ENCODE measurements at places on chromosomes 2 and 18.

- no peak for DNase-seq
Measured at GRCh38 chr2:14907014-14907612, 274.6 kb downstream of the LRATD1 start.

DNA sequence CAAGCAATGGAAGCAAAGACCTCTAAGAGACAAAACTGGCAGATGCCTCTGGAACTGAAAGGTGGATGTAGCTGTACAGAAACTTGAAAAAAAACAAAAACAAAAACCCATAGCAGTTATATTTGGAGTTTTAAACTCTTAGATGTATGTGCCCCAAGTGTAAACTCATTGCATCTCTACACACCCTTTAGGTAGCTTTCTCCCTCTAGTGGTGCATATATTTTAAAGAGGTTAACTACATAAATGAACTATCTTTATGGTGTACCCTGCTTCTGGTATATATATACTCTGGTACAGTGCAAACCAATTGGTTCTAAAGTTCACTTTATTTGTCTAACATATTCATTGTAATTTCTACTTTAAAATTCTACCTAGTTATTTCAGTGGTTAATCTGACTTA lies 518.2 kb downstream of the NRXN1 start:
- DNase-seq = no peak

DNA sequence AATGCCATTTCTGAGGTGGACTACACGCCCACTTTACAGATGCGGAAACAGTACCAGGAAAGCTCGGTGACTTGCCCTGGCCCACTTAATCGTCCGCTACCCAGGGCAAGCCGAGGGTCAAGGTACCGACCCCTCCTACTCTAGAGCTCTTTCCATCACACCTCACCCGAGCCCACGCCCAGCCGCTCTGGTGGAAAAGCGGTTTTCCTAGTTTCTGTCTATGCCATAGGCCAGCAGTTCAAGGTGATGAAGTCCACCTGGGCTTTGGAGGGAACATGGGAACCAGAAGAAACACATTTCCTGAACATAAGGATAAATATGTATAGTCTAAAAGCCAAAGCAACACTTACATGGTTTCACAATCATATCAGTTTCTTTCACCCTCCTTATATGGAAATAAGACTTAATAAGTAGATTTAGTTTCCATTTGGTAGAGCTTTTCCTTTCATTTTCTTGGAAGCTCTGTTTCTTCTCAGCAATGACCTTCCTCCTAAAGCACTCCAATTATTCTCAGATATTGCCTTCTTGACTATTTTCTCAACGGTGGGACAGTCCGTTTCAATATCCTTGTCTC lies 567 bp downstream of the VWA3B start:
- DNase-seq = no peak

DNA sequence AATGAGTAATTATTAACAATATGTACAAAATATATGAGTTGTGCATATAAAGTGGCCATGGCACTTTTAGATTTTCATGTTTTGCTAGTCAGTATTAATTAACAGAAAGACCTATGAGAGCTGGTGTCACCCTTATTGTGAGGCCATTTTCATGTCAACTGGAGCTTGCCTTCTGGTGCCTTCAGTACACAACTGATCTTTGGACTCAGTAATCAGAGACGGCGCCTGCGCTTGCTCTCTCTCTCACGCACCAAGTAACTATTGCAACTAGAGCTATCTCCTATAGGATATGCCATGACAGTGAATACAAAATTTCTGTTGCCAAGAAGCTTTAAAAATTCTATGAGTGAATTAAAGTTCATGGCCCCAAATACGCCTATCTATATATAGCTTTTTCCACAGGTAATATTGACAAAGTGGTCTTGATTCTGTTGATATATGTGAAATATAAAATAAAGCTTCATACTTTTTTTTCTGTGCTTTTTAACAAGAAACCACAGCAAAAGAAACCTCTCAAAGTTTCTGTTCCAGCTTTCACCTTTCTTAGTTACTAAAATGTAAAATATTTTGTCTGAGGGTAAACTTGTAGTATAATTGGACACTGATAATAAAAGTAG lies 2.9 kb downstream of the SERTAD2 start:
- DNase-seq = no peak

- DNase-seq = no peak
Measured at GRCh38 chr2:188028739-188029138, 262.9 kb upstream of the GULP1 start.

GRCh38 chr2:105087273-105087672 lies 49.4 kb downstream of the MRPS9 start:
- no peak for DNase-seq

- DNase-seq = no peak
Measured at GRCh38 chr18:78459668-78460067, 520.0 kb upstream of the SALL3 start.

- DNase-seq = no peak
Measured at GRCh38 chr2:19865151-19865550, 36.6 kb downstream of the TTC32 start.

DNA sequence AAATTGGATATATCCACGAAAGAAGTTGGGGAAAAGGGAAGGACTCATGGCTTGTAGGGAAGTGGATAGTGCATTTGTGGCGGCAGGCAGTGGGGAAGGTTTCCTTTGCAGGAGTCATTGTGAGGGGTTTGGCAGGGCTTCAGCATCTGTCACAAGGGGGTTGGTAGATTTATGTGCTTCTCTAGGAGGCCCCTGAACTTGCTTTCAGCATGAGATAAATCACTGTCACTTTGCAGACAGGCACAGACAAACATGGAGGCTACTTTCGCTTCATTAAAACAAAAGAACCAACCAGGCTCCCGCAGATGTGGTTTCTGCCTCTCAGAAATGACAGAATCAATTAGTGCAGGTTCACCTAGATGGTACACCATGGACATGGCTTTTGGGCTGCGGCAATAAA lies 340.7 kb downstream of the TGIF1 start:
- no peak for DNase-seq

DNA sequence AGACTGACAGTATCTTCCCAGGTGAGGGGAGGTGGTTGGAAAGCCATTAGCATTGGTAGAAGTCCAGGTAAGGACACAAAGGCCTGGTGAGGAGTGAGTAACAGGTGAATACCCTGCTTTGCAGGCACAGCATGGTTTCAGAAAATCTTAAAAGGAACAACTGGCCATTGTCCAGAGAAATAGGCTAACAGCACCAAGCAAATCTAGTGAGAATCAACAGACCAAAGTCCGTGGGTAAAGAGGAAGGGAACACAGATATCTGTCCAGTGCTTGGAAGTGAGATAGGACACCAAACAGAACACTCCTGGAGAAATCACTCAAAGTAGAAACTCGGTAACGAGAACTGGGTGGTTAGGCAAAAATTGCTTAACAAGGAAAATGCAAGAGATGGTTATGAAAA lies 88.8 kb upstream of the RPRM start:
- DNase-seq = no peak

- no peak for DNase-seq
Measured at GRCh38 chr2:219159771-219160185, 837 bp downstream of the NHEJ1 start.

GRCh38 chr2:215826376-215826775 lies 187.0 kb downstream of the MREG start:
- DNase-seq = no peak

DNA sequence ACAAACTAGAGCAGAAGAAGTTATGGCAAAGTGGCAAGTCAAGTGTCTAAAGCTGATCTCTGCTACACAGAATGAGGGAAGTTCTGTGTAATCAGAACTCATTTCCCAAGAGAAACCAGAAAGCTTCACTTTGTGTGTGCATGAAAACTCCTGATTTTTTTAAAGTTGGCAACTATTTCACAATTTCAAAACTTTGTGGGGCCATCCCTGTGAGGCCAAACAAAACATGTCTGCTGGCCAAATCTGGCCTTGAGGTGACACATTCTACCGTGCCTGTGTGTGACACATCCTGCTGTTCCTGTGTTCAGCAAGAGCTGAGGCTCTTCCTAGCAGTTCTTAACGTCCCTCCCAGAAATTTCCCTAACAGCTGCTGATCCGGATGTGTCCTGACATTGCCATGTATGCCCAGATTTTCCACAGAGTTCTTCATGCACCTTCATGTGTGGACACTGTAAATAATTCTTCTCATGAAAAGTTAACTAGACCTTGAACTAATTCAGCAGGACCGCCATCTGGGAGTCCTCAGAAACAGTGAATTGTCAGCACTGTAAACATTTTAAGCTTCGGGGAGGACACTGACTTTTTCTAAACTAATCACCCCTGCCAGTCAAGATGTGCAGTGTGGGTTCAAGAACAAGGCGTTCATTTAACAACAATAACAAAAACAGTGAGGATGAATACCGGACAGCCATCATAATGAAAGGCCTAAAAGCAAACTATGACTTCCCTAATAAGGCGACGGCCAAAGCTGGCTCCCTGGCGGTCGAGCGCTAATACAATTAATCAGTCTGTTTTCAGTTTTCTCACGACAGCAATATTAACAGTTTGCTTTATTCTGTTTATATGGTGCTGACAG lies 99.0 kb downstream of the PLEKHM3 start:
- peak; percentile 29 for DNase-seq

GRCh38 chr2:241540771-241541561 lies 17.6 kb upstream of the BOK start:
- peak; percentile 62 for DNase-seq

DNA sequence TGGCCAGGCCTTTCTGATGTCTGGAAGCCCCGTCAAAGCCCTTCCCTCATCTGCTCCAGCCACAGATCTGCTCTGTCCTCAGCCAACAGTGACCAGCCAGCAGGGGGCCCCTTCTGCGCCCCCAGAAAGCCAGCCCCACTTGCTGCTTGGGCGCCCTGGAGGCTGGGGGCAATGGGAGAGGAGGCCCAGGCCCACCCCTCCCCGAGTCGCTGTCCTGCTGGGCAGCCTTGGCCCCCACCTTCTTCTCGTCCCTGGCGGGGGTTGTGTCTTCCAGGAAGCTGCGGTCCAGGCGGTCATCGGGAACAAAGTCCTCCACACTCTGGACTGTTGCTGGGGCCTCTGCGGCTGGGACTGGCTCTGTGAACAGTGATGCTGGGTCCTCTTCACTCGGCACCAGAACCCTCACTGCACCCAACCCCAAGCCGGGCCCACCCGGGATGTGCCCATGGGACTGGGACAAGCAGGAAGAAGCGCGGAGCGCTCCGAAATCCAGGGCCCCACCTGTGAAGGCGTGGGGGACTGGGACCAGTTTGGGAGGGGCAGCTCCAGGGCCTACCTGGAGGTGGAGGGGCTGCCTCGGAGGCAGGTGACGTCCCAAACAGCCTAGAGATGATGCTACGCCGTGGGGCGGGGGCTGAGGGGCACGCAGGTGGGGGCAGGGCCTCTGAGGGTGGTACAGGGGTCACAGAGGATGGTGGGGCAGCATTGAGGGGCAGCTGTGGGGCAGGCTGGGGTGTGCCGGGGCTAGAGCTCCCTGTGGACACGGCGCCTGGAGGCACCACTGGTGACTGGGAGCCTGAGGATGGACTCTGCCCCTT lies 257.6 kb downstream of the ANKRD30B start:
- DNase-seq = no peak

GRCh38 chr2:222115296-222115695 lies 183.5 kb downstream of the PAX3 start:
- DNase-seq = no peak

- DNase-seq = no peak
Measured at GRCh38 chr2:5377323-5377722, 314.9 kb upstream of the SOX11 start.

DNA sequence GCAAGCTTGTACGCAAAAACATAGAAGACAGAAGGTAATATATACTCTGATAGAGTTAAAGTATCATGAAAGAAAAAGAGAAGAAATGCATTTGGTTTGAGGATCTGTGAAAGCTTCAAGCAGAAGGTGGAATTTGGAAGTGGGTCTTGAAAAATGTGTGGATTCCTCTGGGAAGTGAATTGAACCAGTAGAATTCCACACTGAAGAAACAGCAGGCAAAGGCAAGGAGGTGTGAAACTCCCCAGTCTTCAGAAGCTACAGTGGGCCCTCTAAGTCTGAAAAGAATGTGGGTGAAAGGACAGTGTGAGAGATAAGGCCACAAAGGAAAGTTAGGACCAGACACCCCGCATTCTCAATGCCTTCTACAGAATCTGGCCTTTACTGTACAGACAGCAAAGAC lies 25.6 kb downstream of the COBLL1 start:
- no peak for DNase-seq
